ENCODE measurements at places on chromosomes 4 and X. TPM values are rescaled to one million over a fixed set of nuclear protein-coding genes. Genes with fewer than 3 reads are reported as not detected.

Gene FABP2
- not detected for total RNA-seq

Gene TMEM35A
- total RNA-seq: 0.74 TPM

Gene ASB9
- total RNA-seq: 24.5 TPM

Gene GAGE12E
- not detected for total RNA-seq

Gene STOX2
- total RNA-seq: 4.4 TPM

Gene GAGE12J
- not detected for total RNA-seq

Gene ADH1C
- not detected for total RNA-seq

Gene PHOX2B
- total RNA-seq: not detected

Gene DNAAF6
- not detected for total RNA-seq

Gene FOXR2
- total RNA-seq: not detected

Gene LRRC66
- 0.12 TPM for total RNA-seq

Gene ARHGAP36
- total RNA-seq: not detected

Gene COX7B2
- total RNA-seq: not detected

Gene POLA1
- 20.0 TPM for total RNA-seq

Gene KCNIP4
- not detected for total RNA-seq

Gene ARR3
- not detected for total RNA-seq

Gene HTT
- total RNA-seq: 14.6 TPM

Gene CFAP99
- total RNA-seq: not detected

Gene PDZD4
- 1.4 TPM for total RNA-seq

Gene REELD1
- not detected for total RNA-seq

Gene SOD3
- total RNA-seq: not detected

Gene XAGE1A
- total RNA-seq: not detected

Gene MYL5
- 13.4 TPM for total RNA-seq

Gene HOPX
- total RNA-seq: 224 TPM

Gene MAGEA1
- 64.2 TPM for total RNA-seq

Gene CXCL10
- total RNA-seq: not detected

Gene GABRG1
- total RNA-seq: 0.92 TPM

Gene SH3TC1
- total RNA-seq: 2.9 TPM

Gene KLKB1
- 0.15 TPM for total RNA-seq

Gene ZNF157
- not detected for total RNA-seq

Gene COL4A6
- 157 TPM for total RNA-seq

Gene C4orf50
- not detected for total RNA-seq
